ENCODE measurements at places on chromosomes 11 and 22.

- DNase-seq, result no peak
Observed at GRCh38 chr11:89477175-89477574, 14.0 kb downstream of the NOX4 start.

- DNase-seq, result no peak
Observed at GRCh38 chr11:74543991-74544390, 48.4 kb upstream of the POLD3 start.

DNA sequence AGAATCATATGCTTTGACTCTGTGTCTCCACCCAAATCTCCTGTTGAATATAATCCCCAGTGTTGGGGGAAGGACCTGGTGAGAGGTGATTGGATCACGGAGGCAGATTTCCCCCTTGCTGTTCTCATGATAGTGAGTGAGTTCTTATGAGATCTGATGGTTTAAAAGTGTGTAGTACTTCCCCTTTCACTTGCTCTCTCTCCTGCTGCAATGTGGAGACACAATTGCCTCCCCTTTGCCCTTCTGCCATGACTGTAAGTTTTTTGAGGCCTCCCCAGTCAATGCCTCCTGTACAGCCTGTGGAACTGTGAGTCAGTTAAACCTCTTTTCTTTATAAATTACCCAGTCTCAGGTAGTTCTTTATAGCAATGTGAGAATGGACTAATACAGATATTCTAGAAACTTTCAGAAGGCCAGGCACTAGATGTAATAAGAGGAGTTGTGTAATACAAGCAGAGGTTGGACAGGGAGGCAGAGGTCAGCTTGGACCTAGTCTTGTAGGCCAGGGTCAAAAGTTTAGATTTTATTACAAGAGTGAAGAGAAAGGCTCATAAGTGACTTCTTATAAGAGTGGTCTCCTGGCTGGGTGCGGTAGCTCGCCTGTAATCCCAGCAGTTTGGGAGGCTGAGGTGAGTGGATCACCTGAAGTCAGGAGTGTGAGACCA is 9.3 kb upstream of the SERPING1 start:
- DNase-seq, result peak; percentile 79

- DNase-seq, result no peak
Observed at GRCh38 chr11:6693342-6694228, 10.4 kb upstream of the MRPL17 start.

DNA sequence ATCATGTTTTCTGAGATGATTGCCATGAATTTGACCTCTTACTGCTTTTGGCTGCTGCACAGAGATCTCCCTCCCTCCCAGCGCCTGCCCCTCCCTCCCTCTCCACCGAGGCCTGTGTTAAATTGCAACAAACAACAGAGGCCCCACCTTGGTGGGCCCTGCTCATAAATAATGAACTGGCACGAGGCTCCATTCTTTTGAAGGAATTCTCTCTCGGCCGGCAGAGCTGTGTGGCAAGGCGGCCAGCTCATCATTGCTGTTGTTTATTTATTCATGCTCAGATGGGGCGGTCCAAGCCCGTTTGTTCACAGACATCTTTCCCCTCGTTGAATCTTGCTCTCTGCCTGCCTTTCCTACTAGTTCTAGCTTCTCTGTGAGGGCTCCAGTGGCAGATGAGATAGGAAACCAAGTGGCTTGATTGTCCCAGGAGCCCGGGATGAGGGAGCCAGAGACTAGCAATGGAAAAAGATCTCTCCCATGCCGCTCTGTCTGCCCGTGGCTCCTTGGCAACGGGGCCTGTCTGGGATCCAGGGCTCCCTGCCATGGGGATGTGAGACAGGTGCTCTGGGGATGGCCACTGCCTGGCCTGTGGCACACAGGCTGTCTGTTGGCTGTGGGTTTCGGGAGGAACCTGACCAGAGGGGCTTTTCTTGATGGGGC is 192.6 kb downstream of the DSCAML1 start:
- no peak for DNase-seq

DNA sequence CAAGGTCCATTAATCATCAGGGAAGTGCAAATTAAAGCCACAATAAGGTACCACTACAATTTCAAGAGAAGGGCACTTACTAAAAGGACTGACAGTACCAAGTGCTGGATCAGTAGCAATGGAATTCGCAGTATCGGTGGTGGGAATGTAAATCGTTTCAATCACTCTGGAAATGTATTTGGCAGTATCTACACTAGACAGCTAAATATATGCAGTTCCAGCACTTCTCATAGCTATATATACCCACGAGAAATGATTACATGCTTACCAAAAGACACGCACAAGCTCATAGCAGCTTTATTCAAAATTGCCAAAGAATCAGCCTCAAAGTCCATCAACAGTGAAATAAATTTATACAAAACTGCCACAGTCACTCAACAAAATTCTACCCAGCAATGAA is 4.4 kb upstream of the ZNF280B start:
- no peak for DNase-seq

- DNase-seq, result peak; percentile 49
Observed at GRCh38 chr11:9138612-9139579, 47.5 kb upstream of the SCUBE2 start.

DNA sequence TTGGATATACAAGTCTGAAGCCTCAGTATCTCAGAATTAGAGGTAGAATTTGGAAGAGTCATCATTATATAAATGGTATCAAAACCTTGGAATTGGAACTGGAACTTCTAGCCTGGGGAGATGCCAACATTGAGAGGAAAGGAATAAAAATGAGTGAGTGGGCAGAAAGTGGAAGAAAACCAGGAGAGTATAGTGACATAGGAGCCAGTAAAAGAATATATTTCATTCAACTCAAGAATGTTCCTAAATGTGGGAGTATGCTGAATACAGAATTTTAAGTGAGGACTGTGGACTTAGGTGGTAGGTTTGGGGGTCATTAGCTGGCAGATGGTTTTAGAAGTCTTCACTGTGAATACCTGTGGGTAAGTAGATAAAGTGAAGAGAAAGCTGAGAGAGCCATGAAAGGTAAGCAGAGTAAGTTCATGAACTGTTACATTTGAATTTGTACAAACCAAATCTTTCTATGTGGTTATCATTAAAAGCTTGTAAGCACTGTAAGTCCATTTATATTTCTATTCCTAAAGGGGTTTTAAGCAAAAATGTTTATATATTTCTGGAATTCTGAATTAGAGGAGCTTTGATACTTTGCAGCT is 60.2 kb downstream of the PDHX start:
- DNase-seq, result no peak

DNA sequence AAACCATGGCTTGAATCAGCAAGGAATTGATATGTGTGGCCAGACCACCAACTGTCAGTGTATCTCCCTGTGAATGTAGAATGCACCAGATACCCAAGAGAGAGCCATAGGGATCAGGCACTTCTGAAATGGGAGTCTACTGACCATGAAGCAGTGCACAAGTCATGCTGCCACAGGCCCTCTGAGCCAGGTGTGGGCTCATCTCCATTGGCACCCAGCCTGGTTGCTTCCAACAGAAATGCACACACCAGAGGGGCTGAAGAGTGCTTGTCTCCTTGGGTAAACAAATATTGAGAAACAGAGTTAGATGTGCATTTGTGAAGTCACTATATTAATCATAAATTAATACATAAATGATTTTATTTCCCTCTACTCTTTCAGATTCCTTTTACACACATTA is 28.4 kb upstream of the PANX1 start:
- no peak for DNase-seq

DNA sequence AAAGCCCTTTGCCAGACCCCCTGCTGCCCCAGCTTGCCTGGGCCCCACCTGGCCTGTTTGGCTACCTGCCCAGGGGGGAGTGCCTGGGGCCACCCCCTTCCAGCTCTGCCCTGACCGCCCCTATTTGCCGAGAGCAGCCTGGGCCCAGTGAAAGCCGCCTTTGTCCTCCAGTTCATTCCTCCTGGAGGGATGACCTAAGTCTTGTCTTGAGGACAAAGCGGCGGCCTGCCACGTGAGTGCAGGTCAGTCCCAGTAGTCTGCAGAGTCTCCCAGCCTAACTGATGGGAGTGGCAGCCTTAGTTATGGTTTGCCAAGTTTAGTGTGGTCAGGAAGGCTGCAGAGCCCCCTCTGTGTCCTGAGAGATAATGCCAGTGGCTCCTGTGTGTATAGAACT is 115.9 kb upstream of the CRYBB3 start:
- DNase-seq, result no peak

DNA sequence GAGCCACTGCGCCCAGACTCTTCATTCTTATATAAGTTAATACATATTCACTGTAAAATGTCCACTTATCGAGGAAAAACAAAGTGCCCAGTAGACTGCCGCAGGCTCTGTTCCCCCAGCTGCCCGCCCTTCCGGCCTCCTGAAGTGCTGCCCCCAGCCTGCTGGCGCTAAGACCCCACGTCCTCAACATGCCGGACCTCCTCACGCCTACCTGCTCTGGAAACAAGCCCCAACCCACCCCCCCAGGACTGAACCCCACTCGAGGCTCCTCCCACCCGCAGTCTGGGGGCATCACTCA is 1.1 kb downstream of the GATD1 start:
- no peak for DNase-seq

GRCh38 chr22:45105281-45105702 is 58.4 kb upstream of the NUP50 start:
- no peak for DNase-seq

DNA sequence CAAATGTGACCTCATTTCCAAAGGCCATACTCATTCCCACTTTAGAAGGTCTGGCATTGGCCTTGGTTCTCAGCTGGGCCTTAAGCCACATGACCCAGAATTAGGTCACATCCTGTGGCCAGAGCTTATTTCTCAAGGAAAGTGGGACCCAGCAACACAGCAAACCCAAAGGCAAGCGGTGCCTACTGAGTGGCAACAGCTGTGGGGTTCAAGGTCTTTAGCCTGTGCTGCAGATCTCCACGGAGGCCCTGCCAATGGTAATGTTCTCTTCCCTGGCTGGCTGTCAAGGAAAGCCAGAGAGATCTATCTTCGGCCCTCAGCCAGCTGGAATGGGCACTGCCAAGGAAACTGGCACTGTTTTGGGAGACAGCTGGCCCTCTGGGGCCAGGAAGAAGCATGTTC is 41.5 kb upstream of the TP53I11 start:
- DNase-seq, result no peak

- no peak for DNase-seq
Observed at GRCh38 chr11:29227811-29228210, 789.0 kb downstream of the KCNA4 start.

DNA sequence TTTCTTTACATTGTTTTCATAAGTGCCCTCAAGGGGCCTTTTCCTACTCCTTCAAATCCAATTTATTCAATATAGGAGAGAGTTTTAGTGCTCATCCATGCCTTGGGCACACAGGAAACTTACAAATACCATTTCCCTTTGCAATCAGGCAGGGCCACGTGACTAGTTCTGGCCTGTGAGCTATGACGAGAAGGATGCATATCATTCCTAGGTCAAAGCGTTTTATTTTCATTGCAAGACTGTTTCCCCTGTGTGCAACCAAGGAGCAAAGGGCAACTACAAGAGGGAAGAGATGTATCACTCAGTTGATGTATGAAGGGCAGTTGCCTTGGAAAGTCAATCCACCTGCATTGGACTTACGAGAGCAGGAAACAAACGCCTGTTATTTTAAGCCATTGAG is 1.9 kb upstream of the TRAF6 start:
- no peak for DNase-seq

GRCh38 chr11:79021601-79022000 is 419.2 kb downstream of the TENM4 start:
- no peak for DNase-seq

DNA sequence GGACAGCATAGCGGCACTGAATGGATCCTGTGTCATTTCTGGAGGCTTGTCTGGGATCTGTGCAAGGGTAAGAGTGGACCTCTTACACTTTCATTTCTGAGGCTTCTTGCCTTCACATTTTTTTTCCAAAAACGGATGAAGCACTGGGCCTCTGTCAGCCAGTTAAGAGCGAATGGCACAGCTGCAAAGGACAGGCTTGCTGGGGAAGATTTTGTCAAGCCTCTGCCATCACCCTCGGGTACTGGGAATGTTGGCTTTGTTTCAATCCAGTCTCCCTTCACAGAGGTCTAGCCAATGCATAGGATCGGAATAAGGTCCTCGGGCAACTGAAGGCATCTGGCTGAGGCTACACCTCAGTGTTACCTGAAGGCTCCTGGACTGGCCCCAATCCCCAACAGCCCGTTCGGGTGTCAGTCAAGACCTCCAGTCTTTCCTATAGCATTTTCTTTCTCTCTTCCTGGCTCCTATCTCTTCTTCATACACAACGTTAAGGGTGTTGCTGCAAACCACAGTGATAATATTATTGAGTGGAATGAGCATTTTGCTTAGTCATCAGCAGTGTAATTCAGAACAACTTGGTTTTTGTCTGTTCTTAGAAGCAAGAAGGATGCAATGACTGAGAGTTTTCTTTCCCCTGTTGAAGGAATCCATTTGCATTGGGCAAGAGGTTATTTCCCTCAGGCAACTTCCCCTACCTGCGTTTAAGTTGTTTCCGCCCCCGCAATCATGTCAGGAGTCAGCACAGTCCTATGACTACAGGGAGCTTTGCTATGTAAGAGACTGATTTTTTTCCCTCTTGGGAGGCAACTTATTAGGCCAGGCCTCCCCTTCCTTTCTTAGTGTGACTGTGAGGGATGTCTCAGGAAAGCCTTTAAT is 22.8 kb downstream of the NPAT start:
- DNase-seq, result peak; percentile 82

DNA sequence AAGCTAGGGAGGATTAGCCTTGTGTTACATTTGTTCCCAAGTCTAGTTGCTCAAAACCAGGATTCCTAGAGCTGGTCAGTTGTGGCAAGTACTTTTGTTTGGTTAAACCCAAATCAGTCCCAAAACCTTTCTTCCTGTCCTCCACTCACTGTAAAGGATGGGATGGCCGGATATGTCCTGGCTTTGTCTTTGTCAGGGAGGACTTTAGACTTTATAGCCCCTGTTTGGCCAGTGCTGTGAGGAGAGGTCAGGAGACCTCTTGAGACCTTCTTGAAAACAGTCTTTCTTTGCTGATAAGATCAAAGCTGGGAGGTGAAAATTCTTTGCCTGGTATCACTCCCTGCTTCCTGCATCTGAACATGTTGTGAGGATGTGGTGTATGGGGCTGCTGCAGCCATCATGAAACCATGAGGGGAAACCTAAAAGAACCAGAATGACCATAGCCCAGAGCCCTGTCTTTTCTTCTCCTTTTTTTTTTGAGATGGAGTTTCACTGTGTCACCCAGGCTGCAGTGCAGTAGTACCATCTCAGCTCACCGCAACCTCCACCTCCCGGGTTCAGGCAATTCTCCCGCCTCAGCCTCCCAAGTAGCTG is 43.6 kb upstream of the FTH1 start:
- no peak for DNase-seq

GRCh38 chr11:5736396-5736795 is at the start of gene OR56B1:
TSS of gene OR56B1 (plus strand) at chr11:5736448. CDS start at chr11:5736517, 69 bp downstream.
- DNase-seq, result no peak

DNA sequence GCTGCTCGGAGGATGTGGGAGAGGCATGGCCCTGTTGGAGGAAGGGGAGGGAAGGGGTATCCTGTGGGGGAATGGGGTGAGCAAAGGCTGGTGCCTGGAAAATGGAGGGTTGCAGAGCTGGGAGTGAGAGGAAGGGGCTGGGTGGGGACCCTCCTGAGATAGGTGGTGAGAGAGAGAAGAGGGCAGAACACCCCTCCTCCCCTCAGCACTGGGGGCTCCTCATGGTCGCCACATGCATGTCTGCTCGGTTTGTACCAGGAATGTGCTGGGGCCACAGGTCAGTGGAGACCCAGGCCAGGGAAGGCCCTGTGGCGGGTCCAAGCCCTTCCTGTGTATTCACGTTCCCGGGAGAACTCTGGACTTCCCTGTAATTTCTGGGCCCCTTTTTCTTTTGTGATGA is 27.8 kb upstream of the ACR start:
- no peak for DNase-seq
